G401 (cell line): ENCODE measurements at places on chromosomes 7 and 10. TPM values are rescaled to one million over a fixed set of nuclear protein-coding genes. Genes with fewer than 3 reads are reported as not detected.

- DNase-seq: no peak
These were observed 7.6 kb downstream of the AKR1D1 start for GRCh38 chr7:138083859-138084258.

OR2A42 gene
- not detected in 2 replicates for total RNA-seq

GRCh38 chr7:45885264-45885882 is 2.9 kb upstream of the IGFBP1 start:
- no peak for DNase-seq

GRCh38 chr7:128940494-128941322 is 3.0 kb downstream of the IRF5 start:
- no peak for DNase-seq

DNA sequence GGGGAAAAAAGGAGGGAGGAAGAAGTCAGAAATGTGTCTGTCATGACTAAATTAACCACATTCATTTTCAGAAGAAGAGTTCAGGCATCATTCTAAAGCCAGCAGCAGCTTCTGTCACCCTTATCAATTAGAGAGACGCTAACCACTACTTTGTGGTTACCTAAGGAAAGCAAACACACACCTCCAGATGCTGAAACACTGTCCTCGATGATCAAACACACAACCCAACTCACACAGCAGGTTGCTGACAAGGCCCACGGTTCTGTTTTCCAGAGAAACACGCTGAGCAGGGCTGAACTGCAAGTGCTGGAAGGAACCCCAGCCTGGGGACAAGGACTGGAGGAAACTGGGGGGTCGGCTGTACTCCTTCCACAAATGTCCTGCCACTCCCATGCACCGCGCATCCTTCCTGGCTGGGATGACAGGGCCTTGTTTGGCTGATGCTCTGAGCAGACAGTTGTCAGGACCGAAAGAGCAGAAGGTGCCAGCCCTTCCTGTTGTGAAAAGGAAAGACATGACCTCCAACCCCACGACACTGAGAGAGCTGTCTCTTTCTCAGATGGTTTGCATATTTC is 36.6 kb downstream of the PRKCQ start:
- no peak for DNase-seq

- no peak for DNase-seq
These were observed 81.6 kb upstream of the C1QL3 start for GRCh38 chr10:16603308-16603707.

ADAP1 gene
- 11.7 and 21.3 TPM in 2 replicates for total RNA-seq

- no peak for DNase-seq
These were observed 94.5 kb downstream of the PPP1R3A start for GRCh38 chr7:113824117-113824823.

LIPF gene
- not detected in 2 replicates for total RNA-seq

CRTAC1 gene
- 0.10 TPM in 1 of 2 replicates, not detected in the other for total RNA-seq

DNA sequence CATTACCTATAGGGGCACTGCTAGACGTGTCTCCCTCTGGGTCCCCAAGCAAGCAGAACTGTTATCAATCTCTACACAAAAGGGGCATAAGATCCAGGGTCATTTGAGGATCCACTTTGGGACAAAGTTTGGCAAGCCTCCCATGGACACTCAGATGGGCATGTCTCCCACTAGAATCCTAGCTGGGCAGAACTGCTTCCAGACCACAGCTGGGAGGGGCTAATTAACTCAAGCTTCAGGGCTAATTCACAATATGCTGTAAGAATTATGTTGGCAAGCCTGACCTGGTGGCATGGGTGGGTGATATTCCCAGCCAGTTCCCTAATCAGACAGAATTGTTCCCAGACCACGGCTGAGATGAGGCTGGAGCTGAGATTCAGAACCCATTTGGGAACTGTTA is 738.4 kb upstream of the FZD8 start:
- no peak for DNase-seq

TRIM8 gene
- total RNA-seq: 30.2 and 44.4 TPM in 2 replicates

- no peak for DNase-seq
These were observed 219.8 kb downstream of the DNAJB6 start for GRCh38 chr7:157556642-157556944.

DNA sequence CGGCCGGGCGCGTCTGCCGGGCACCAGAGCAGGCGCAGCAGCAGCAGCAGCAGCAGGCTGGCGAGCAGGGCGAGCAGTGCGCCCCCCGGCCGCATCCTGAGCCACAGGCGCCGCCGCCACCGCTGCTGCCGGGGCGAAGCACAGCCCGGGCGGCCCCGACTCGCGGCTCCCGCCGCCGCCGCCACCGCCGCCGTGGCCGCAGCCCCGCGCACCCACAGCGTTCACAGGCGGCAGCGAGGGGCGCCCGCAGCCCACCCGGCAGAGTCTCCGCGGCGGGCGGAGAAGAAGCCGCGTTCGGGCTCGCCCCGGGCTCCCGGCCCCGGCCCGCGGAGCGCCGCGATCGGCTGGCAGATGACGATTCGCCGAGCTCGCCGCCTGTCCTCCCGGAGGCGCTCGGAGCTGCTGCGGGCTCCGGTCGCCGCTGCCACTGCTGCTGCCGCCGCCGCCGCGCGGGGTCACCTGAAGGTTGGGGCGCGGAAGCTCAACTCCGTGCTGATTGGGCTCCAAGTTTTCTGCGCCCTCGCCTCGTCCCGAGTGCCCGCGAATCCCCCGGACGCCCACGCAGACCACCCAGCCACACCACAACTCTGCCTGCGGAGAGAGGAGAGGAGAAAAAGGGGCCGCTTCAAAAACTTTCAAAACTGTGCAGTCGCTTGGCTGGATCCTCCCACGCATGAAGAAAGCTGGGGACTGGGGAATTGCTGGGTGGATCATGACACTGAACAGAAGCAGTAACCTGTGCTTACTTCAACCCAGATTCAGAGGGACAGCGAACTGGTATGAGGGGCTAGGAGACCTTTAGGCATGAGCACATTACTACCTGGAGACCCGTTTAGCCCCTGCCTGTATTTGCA is at the start of gene ST8SIA6:
ST8SIA6 (minus strand) TSS at position 435 of the 854 bp plus-strand sequence; CDS start at position 95, 340 bp downstream.
- no peak for DNase-seq

- no peak for DNase-seq
These were observed 31.7 kb downstream of the TPST1 start for GRCh38 chr7:66236713-66237303.

DNA sequence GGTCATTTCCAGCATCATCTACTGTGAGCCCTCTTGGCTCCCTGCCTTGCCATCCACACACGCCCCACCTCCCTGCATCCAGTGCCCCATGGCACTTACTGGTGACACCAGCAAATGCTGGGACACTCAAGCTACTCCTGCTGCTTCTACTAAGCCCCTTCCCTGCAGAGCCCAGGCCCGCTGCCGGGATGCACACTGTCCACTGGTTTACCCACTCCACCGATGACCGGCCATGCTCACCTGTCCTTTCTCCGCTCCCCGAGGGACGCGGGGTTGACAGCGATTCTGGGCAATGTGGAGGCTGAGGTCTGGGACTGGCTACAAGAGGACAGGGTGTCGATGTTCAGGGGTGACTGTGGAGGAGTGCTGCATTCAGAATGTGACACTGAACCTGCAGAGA is 110.2 kb downstream of the DLG5 start:
- no peak for DNase-seq

TMEM236 gene
- total RNA-seq: not detected in 2 replicates

GRCh38 chr7:128687131-128687530 is 15.0 kb downstream of the GARIN1A start:
- DNase-seq: no peak

NKX1-2 gene
- total RNA-seq: 0.06 and 0.68 TPM in 2 replicates

DNA sequence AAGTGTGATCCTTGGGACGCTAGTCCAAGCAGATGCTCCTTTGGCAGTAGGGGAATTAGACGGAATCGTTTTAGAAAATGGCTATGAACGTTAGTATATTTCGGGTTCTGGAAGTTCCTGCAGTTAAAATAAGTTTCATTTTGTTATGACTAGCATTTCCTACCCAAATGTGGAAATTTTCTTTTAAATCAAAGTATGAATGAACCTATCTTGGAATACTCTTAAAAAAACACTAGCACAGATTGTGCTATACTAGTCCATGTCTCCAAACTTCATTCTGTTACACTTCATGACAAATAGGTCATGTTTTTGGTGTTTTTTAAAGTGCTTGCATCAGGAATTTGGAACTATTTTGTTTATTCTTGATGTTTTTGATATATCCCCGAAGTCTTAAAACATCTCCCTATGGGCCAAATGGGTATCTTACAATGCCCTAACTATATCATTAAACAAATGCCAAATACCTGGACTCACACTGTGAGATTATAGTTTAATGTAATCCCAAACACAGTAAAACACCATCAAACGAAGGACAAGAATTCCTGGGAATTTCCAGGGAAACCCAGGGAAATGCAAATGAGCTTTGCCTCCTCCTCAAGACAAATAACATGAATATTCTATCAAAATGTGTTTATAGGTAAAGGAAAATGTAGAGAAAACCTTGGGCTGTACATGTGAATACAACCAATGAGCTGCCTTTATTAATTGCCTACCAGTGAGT is 75.9 kb upstream of the PTPRZ1 start:
- DNase-seq: no peak

GRCh38 chr7:43501870-43502269 is 81.0 kb upstream of the STK17A start:
- no peak for DNase-seq

DNA sequence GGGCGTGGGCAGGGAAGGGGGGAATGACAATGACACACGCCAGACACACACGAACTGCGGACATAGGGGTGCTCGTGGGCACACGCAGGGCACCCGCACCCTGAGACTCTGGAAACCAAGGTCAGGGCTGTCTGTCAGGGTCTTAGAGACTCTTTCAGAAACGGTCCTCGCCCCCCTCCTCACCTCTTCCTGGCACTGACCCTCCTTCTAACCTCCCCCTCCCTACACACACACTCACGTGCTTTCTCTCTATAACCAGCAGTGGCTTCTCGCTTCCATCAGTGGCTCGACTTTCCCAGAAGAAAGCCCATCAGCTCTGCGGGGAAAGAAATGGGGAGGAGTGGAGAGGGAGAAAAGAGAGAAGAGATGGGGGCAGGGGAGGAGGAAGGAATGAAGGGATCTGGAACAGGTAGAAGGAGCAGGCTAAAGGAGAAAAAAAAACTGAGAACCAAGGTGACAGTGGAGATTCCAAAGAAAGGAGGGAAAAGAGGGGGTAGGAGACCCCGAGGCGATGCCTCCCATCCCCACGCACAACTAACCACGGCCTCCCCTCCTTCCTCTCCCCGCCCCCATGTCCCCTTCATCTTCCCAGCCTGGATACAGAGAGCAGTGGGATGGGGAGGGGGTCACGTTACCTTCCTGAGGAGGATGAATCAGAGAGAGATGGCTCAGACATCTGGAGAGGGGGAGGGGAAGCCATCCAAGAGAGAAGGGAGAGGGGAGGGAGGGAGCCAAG is 1.7 kb upstream of the VGF start:
- DNase-seq: no peak

CPED1 gene
- 21.5 and 30.7 TPM in 2 replicates for total RNA-seq

TMEM26 gene
- 7.7 and 9.2 TPM in 2 replicates for total RNA-seq

DNA sequence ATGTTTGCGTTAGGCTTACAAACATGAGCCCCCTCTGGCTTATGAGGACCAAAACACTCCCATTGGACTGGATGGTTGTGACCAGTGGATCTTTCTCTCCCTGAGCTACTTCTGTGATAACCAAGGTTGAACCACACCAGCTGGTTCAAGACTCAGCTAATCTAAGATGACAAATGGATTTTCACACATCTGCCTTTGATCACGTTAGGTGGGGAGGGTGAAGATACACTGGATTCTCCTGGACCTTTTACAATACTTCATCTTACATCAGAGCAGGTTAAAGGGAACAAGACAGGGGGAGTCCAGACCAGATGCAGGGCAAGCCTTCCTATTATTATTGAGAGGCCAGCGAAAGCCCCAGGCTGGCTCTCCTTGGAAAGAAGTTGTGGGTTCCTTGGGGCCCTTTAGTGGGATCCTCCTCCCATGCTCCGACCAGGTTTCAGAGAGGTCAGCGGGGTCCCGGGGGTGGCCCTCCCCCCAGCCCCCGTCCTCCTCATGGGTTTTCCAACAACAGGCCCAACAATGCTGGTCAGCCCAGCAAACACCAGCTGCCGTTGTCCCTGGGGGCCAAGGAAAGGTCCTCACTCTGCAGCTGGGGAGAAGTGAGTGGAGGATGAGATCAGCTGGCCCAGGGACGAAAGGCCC is 2.8 kb downstream of the GFRA1 start:
- DNase-seq: no peak

DNA sequence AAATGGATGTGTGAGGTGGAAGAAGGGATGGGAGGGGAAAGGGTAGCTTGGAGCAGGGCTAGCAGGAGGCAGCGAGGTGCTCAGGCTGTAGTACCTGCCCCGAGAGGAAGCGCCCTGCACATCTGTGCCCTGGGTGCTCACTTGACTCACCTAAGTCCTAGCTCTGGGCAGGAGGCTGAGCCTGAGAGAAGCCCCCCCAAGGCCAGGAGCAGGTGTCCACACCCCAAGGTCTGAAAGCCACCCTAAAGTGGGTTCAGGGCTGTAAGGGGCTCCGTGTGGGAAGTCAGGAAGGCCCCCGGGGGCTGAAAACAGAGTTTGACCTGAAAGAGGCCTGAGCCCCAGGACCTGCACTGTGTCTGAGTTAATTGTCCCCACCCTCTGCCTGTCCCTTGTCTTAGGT is 95.8 kb upstream of the PODXL start:
- no peak for DNase-seq

- no peak for DNase-seq
These were observed 90.1 kb downstream of the GRM3 start for GRCh38 chr7:86733783-86734182.

PKD1L1 gene
- total RNA-seq: 0.14 and 3.6 TPM in 2 replicates

DNA sequence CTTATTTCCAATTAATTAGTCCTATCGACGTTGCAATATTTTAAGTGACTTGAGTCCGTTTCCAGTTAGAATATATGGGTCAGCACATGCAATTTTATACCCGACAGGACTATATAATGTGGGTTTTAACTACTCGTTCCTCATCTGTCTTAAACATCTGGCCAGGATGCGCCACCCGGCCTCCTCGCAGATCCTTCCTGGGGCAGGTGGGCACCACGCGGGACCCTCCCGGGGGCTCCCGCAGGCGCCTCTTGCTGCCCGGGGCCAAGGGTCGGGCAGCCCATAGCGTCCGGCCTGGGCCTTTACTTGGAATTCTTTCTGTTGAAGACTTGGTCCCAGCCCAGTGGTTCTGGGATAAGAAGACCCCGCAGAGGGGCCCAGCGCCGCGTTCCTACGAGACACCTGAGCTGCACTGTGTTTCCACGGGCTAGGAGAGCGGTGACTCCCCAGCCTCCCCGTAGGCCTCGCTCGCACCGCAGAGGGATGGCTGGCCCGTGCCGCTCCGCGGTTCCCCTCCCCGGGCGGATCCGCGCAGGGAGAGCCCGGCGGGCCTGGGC is 10.1 kb upstream of the MNX1 start:
- DNase-seq: no peak

SERPINE1 gene
- total RNA-seq: 103 and 113 TPM in 2 replicates

- DNase-seq: no peak
These were observed 133.4 kb upstream of the PTN start for GRCh38 chr7:137476937-137477336.

- no peak for DNase-seq
These were observed at the start of gene IFIT1B for GRCh38 chr10:89377705-89378637. IFIT1B (plus strand) TSS chr10:89378056; CDS start chr10:89378136, 80 bp downstream.

DNA sequence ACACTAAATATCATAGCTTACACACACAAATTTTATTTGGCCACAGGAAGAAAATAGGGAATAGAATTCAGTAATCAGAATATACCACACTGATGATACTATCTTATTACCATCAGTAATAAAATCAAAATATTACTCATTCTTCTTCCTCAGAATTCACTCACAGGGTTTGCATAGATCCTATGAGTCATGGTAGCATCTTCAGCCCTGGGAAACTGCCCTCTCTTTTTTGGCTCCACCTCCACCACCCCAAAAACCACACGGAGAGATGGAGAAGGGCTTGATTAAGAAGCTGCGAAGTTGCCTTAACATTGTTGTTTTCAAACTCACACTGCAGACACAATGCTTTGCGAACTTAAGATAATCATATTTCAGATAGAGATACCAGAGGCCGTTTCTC is 154.1 kb upstream of the AHR start:
- no peak for DNase-seq

HOXA10 gene
- 10.3 and 23.0 TPM in 2 replicates for total RNA-seq

SPDYE2 gene
- not detected in 2 replicates for total RNA-seq
